Central memory CD4-positive, alpha-beta T cell (primary cell): ENCODE measurements at places on chromosomes 4 and X.

- no peak for DNase-seq
Observed at GRCh38 chrX:115535844-115536243, 25.1 kb upstream of the PLS3 start.

DNA sequence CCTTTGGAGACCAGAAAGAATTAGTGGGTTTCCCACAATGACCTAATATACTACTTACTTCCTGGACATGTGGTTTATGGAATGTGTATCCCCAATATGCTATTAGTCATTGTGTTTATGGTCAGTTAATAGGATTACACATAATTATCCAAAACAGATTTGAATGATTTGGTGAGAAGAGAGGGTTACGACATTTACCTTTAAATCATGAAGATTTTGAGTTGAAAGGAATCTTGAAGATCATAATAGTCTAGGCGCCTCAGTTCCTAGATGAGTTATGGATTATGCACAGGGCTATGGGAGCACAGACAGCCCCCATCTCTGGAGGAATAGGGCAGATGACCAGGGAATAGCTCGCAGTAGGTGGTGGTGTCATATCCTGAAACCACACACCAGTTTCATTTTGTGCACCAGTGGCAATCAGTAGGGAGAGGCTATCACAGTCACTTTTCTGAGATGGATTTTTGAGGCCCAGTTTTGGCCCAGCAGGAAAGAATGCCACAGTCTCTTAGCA, 61.3 kb downstream of the SEPTIN11 start:
- no peak for DNase-seq

- DNase-seq = no peak
Observed at GRCh38 chrX:127390316-127390715, 570.8 kb downstream of the PRR32 start.

GRCh38 chr4:101252721-101253120, 94.6 kb downstream of the PPP3CA start:
- no peak for DNase-seq

GRCh38 chr4:10738826-10739489, 54.4 kb upstream of the CLNK start:
- no peak for DNase-seq

DNA sequence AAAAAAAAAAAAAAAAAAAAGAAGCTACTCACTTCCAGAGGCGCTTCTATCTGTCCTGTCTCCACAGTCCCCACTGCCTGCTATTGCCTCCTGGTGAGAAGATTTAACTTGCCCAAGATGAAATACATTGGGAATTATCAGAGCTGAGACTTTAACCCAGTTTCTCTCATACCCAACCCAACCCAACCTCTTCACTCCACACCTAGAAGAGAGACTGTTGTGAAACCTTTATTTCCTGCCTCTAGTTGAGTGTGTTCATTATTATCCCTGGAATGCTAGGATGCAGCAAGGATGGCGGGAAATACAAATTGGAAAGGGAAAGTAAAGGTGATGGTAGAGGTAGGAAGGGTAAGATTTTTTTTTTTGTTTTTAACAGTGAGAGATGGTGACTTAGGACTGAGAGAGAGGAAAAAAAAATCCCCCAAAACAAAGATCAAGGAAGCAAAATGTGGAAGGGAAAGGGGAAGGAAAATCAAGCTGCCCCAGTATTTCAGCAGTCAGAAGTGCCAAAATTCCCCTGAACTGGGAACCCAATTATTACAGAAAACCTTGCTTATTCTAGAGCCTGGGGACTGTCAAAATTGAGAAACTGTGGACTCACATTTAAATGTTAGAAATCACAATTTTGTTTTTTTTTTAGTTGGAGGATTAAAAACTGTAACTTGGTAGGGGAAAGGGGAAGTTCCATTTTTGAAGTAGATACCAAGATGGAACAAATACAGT, 253.0 kb downstream of the PTTG2 start:
- no peak for DNase-seq

DNA sequence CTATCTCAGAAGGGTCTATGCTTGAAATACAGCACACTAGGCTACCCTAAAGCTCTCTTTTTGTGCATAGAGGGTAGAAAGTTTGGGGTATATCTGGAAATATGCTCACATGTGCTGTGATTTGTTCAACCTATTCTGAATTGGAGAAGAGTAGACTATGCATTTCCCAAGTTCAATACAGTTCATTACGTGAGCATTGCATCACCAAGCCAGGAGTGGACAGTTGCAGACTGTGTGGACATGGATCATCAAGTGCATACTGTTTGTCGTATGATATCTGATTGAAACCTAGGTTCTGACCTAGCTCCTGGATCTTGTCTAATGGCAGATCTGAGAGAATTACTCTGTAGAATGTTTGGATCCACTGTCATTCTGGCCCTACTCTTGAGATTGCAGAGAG, 161.1 kb downstream of the FRAS1 start:
- DNase-seq = no peak

DNA sequence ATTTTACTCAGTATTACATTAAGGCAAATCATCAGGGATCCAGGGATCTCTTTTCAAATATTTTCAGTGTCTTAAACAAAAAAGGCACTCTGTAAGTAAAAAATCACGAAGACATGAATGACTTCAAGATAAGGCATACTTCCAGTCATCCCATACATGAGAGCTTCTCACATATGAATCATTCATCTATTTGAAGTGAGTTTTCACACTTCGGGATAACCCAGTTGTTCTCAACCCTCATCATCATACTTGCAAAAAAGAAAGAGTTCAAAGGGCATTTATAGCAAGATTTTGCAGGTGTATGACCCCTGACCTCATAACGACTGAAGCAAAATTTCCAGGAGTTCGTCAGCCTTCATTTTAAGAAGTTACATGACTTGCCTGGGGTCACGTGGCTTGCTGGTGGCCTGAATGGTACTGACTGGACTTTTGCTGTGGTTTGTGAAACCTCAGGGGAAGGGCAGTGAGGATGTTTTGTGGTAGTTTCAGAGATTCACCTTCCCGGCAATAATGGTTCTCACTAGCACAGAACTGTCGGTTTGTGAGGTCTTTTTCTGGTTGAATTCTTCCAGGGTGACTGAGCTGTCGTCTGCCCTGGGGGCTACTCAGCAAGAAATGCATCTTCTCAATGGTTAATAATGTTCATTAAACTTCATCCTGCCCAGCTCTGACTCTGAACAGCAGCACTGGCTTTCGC, 115.8 kb upstream of the SHISA3 start:
- no peak for DNase-seq

DNA sequence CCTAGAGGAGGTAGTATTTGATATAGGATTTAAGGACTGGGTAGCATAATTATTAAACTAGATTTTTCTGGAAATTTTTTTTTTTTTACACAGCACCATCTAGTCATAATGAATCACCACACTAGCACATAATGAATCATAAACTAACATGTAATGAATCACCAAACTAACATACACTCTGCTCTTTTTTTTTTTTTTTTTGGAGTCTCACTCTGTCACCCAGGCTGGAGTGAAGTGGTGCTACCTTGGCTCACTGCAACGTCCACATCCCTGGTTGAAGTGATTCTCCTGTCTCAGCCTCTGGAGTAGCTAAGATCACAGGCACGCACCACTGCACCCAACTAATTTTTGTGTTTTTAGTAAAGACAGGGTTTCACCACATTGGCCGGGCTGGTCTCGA, 92.5 kb downstream of the FAM13A start:
- no peak for DNase-seq

DNA sequence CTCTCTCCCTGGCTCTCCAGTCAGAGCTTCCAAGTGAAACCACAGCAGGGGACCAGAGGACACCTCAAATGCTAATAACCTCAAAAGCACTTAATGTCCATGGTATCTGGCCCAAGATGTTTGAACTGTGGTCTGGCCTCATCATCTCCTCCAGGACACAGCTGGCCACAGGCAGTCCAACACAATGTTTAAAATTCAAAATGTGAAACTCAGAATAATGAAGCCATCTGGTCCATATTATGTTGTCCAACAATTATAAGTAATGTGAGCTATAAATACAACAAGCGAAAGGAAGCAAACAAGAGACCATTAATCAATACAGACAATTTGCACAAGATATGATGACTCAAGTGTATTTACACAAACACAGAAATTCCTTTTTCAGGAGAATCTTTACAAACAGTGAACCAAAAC, 90.7 kb upstream of the S100G start:
- DNase-seq = no peak
